ENCODE measurements at places on chromosomes 3 and 15.

DNA sequence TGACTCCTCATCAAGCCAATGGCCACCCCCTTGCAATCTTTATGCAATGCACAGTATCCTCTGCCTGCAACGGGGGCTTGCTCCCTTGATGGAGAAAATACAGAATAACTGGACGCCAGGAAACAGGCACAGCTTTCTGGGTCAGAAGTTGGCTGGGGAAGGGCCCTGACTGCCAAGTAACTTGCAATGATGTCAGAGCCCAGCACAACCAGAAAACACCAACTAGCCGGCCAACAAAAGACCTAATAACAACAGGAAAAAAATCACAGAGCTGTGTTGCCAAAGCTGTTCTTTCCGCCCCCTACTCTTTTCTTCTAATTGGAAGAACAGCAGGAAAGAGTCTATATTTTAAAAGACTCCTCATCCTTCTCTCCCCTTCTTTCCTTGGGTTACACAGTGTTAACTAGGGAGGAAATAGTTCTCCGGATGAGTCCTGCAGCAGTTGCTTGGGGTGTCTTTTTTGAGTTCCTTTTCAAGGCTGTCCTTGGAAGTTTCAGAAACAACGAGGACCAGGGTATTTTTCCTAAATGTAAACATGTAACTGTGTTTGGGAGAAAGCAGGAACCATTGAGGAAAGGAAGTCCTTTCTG, 1.4 kb upstream of the SEMA6D start:
- peak; percentile 64 for DNase-seq

DNA sequence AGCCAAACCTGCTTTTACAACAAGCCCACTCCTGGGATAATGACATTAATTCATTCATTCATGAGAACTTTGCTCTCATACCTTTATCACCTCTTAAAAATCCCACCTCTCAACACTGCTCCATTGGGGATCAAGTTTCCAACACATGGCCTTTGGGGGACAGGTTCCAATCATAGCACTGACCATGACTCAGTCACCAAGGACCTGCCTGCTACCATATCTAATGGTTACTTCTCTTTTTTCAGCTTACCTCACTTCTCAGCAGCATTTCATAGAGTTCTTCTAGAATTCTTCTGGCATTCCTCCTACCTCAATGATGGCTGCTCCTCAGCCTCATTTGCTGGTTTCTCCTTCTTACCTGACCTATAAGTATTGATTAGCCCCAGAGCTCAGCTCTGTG, 36.9 kb upstream of the RYK start:
- DNase-seq = no peak

GRCh38 chr3:103810167-103810566, 1375.4 kb downstream of the ZPLD1 start:
- no peak for DNase-seq

DNA sequence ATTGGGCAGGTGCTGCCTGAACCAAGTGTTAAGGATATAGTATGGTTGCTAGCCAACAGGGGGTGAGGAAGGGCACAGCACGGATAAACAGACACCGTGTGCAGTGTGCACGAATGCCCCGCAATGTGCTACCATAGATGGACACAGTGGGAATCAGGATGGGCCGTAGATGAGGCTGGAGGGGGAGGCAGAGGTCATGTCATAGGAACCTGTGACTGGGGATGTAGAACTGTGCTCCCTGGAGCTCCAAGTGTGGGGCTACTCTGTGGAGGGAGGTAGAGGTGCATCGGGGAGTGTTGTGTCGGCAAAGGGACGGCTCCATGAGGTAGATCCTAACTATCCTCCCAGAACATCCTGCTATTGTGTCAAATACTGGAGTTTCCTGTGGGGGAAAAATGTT, 102.5 kb downstream of the TNIK start:
- DNase-seq = no peak

- no peak for DNase-seq
Measured at GRCh38 chr3:119444590-119444989, 18.8 kb downstream of the TMEM39A start.

DNA sequence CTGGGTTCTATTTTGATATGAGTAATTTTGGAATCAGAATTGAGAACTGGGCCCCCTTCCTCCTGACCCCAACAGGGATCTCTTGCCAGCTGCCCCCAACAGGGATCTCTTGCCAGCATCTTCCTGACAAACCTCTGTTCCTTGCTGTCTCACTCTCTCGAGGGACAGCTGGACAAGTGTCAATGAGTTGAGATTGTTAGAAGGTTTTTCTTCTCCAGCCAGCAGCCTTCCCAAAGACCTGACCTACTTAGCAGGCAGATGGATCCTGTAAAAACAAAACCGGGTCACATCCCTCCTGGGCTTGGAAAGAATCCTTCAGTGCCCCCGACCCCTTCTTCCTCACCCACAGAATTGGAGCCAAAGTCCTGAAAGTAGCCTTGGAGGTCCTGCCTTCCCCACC, 21.6 kb downstream of the LIMD1 start:
- DNase-seq = no peak

DNA sequence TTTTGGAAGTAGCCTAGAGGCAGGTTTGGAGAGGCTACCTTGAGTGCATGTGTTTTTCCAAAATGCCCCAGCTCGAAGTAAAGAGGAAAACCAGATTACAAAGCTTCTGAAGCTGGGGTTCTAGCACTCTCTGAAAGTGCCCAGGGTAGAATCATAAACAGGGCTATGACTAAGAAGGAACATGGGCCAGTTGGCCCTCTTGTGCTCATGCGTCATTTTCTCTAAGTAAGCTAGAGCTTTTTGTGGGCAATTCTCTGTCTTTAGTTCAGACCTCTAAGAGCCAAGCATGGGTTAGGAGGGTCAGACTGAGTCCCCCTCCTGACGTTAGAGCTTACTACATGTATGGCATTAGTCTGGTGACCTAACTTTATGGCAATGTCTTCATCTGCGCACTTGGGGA, 129.5 kb upstream of the UMPS start:
- no peak for DNase-seq

GRCh38 chr3:21517184-21517583, 233.8 kb downstream of the ZNF385D start:
- DNase-seq = no peak

DNA sequence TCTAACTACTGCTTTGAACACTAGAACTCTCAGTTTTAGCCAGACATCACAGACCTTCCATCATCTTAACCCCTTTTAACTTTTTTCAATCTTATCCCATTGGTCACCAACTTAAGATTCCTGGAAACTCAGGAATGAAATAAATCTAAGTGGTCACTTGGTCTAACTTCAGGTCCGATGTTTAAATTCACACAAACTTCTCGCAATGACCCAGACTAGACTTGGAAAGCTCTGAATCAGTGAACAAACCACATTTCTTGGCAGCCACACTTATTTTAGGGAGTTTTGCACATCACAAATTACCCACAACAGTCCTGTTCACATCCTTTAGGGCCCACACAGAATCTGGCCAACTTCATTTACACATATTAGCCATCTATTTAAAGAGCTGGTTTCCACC, 118.9 kb downstream of the MAGI1 start:
- DNase-seq = peak; percentile 66

DNA sequence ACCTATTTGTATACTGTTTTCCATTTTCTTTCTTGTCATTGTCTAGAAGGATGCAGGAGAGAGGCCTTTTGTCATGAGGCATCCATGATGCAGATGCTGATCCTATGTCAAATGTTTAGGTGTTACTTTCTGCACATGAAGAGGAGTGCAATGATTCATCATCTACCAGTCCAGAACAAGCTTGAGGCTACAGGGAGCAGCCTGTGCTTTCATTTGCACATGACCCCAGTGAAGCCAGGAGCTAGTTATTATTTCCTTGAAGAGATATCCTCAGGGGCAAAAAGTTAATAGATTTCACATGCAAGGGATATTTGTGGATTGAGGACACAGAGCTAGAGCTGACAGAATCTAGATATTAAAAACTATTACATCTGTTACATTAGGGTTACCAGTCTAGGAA, 204.4 kb upstream of the TGFBR2 start:
- peak; percentile 10 for DNase-seq

GRCh38 chr3:52245322-52246263, at the start of gene PPM1M:
Gene PPM1M (plus strand): TSS chr3:52245759. CDS start chr3:52245825, 66 bp downstream.
- DNase-seq = peak; percentile 69

DNA sequence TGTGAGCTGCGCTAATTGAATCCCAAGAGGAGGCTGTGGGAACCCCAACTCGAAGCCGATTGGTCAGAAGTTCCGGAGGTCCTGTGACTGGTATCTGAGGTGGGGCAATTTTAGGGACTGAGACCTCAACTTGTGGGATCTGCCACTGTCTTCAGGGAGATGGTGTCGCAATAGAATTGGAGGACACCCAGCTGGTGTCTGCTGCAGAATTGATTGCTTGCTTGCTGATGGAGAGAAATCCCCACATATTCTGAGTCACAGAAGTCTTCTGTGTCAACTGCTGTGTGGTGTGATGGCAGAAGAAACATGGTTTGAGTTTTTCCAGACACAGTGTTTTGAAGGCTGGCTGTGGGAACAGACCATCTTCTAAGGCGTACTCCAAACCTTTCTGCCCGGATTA, 99.7 kb upstream of the PLXNA1 start:
- peak; percentile 23 for DNase-seq

- DNase-seq = no peak
Measured at GRCh38 chr3:196284396-196284795, 3.1 kb downstream of the PCYT1A start.

DNA sequence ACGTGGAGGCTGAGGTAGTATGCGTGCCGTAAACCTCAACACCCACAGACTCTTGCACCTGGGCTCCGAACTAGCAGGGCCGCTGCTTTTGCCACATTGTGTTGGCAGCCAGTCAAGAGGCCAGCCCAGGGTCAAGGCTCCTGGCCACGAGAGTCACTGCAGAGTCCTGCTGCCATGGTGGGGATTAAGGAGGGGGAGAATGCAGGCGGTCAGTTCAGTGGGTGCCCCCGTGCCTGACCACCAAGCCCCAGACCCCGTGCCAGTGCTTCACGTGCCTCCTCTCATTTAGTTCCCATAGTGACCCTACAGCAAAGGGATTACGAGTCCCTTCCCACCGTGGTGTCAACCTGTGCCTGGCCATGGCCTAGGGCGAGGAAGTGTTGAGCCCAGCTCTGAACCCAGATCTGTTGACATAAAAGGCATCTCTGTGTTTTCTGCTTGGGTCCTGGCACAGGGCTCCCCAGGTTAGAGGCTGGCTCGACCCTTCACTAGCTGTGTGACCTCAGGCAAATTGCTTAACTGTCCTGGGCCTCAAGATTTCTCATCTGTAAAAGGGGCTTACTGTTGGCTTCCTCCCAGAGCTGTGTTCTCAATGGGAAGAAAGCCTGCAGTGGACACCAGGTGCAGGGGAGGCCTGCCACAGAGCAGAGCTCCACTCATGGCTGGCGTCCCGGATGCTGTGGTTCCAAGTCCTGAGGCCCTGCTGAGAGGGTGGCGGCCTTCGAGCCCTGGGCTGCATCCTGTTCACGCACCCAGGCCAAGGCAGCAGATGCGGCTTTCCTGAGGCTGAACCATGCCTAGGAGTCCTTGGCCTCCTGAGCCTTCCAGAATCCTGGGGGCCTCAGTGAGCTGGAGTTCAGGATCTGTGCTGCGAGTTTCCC, 32.8 kb downstream of the FBLN2 start:
- no peak for DNase-seq

GRCh38 chr3:179872842-179873241, 163.9 kb downstream of the PEX5L start:
- no peak for DNase-seq

GRCh38 chr3:188900421-188900951, 271.3 kb upstream of the TPRG1 start:
- DNase-seq = no peak

GRCh38 chr3:11618904-11619303, 24.8 kb downstream of the VGLL4 start:
- no peak for DNase-seq

GRCh38 chr3:126036056-126036549, 47.8 kb downstream of the SLC41A3 start:
- DNase-seq = no peak

GRCh38 chr15:51106481-51106880, 11.8 kb upstream of the TNFAIP8L3 start:
- no peak for DNase-seq

DNA sequence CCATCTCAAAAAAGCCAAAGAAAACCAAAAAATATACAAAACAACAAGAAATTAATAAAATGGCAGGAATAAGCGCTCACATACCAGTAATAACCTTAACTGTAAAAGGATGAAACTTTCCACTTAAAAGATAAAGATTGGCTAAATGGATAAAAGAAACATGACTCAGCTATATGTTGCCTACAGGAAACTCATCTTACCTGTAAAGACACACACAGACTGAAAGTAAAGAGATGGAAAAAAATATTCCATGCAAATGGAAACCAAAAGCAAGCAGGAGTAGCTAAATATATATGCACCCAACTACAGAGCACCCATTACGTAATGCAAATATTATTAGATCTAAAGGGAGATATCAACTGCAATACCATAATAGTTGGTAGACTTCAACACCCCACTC, 49.7 kb downstream of the ADAM10 start:
- no peak for DNase-seq

All from cardiac muscle cell (in vitro differentiated cells and primary cell).